ENCODE measurements at places on chromosomes 2 and 18. TPM values are rescaled to one million over a fixed set of nuclear protein-coding genes. Genes with fewer than 3 reads are reported as not detected.

DNA sequence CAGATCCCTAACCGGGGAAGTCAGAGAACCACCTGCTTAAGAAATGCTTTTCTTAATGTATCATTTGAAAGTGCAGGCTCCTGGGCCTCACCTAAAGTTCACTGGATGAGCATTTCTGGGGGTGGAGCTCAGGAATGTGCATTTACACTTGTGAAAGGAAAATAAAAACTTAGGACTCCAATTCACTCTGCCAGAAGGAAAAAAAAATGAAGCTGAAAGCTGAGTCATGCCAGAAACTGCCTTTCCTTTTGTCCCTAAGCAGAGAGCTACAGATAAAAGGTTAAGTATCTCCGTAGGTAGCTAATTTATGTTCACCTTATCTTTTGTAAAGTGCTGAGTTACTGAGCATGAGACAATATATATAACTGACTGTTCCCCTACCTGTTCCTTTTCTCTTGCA lies 229.5 kb upstream of the MEX3C start:
- no peaks in the 10 kb centered on the region for H3K27me3 ChIP-seq
- no peak for DNase-seq
- H3K36me3 ChIP-seq = no peaks in the 10 kb centered on the region
- H3K4me3 ChIP-seq = no peak overlapping the region
- H3K27ac ChIP-seq = no peak overlapping the region

Gene PDCD1
- total RNA-seq = 2.5 TPM

DNA sequence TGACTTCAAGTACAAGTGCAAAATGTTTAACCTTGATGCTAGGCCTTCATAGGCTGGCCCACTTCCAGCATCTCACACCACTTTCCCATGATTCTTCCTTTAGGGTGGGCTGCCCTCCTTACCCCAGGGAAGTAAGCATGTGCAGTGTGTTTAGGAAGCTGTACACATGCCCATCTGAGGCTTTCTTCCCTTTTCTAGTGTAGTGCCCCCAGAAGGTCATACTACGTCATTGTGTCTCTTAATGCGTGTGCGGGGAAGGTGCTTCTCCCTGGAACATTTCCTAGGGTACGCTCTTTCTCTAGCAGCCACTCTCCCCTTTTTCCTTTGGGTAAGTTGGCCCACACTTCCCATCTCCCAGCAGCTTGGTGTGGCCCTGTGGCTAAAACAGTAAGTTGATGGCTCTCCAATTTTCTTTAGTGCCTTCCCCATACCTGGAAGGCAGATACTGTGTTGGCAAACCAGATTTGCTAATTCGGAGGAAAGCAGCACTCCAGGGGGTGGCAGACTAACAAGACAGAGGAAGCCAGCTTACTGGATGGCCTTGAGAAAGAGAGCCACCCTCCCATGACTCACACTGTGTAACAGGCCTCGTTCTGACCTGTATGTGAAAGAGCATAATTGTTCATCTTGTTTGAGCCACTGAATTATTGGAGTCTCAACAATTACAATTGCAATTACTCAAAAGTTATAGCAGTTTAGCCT lies 1.1 kb upstream of the SULT6B1 start:
- no peak overlapping the region for H3K4me3 ChIP-seq
- peak overlapping the region; percentile 9 for H3K27ac ChIP-seq
- H3K27me3 ChIP-seq = no peaks in the 10 kb centered on the region
- no peak for DNase-seq
- H3K4me1 ChIP-seq = peaks cover 7% of the 10 kb centered on the region

Gene FAM110C
- total RNA-seq = 59.1 TPM

Gene ANKRD39
- 17.2 TPM for total RNA-seq

DNA sequence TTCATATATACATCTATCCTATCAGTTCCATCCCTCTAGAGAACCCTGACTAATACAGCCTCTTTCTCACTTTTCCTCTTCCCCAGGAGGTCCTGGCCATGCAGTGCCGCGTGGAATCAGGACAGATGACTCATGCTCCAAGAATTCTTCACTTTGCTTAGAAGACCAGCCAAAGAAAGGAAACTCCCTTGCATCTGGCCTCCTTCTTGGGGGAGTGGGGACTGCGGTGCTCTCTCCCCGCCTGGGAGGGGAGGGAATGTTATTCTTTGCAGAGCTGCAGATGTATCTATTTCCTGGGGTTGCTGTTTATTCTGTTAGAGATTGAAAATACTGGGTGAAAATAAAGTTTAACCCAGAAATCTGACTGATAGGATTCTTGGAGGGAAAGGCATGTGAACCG lies 111.5 kb upstream of the SH3BP4 start:
- no peaks in the 10 kb centered on the region for H3K36me3 ChIP-seq
- DNase-seq = no peak
- peaks cover 16% of the 10 kb centered on the region for H3K4me1 ChIP-seq
- H3K4me3 ChIP-seq = no peak overlapping the region

Gene DTNB
- 11.0 TPM for total RNA-seq

Gene DUSP2
- 4.1 TPM for total RNA-seq

Gene BZW1
- total RNA-seq = 229 TPM

Gene CYP27A1
- 11.2 TPM for total RNA-seq

DNA sequence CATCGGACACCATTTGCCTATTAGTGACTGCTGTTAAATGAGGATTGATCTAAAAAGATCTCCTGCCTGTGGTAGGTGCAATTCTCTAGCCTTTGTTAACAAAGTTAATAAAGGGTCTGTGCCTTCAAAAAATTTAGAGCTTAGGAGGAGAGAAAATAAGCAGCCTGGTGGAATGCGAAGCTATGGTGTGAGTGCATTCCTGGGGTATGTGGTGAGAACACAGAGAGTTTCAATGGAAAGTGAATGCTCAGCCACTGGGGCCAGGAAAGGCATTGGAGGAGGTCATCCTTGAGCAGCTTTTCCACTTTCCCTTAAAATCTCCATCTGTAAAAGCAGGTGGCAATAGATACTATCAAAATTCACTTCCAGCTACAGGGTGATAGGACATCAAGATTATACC lies 331.2 kb upstream of the LRATD1 start:
- H3K36me3 ChIP-seq = no peaks in the 10 kb centered on the region
- H3K4me1 ChIP-seq = no peaks in the 10 kb centered on the region
- H3K4me3 ChIP-seq = no peak overlapping the region
- H3K27ac ChIP-seq = no peak overlapping the region
- no peak for DNase-seq

GRCh38 chr2:38739524-38739923 lies 11.6 kb downstream of the SRSF7 start:
- H3K4me1 ChIP-seq = peaks cover 48% of the 10 kb centered on the region
- no peak overlapping the region for H3K27ac ChIP-seq
- no peak for DNase-seq
- no peaks in the 10 kb centered on the region for H3K27me3 ChIP-seq

GRCh38 chr18:3115447-3116030 lies 102.6 kb upstream of the LPIN2 start:
- H3K27me3 ChIP-seq = no peaks in the 10 kb centered on the region
- no peak for DNase-seq
- no peaks in the 10 kb centered on the region for H3K4me1 ChIP-seq
- H3K27ac ChIP-seq = peak overlapping the region; percentile 6
- no peak overlapping the region for H3K4me3 ChIP-seq
- H3K36me3 ChIP-seq = no peaks in the 10 kb centered on the region

Gene CELF4
- total RNA-seq = not detected

GRCh38 chr2:160139991-160140390 lies 60.1 kb downstream of the ITGB6 start:
- no peaks in the 10 kb centered on the region for H3K27me3 ChIP-seq
- no peak for DNase-seq
- H3K4me3 ChIP-seq = no peak overlapping the region
- no peak overlapping the region for H3K27ac ChIP-seq

DNA sequence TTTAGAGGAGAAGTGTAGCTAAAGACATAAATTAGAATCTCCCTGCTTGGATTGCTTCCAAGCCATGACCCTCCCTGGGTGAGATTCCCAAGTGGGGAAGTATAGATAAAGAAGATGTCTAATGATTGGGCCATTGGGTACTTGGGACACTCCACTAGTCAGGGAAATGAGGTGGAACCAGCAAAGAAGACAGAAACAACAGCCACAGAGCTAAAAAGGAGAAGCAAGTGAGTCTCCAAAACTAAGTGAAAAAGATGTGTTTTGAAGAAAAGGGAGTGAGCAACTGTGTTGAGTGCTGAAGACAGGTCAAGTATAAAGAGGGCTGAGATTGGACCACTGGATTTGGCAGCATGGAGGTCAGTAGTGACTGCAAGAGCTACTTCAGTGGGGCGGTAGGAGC lies 276.7 kb upstream of the STON1 start:
- DNase-seq = no peak
- H3K4me3 ChIP-seq = no peak overlapping the region
- H3K4me1 ChIP-seq = peaks cover 23% of the 10 kb centered on the region

DNA sequence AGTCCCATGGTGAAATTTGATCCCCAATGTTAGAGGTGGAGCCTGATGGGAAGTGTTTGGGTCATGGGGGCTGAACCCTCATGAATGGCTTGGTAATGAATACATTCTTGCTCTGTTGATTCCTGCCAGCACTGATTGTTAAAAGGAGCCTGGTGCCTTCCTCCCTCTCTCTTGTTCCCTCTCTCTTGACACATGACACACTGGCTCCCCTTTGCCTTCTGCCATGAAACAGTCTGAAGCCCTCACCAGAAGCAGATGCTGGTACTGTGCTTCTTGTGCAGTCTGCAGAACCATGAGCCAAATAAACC lies 30.6 kb upstream of the EPC2 start:
- no peaks in the 10 kb centered on the region for H3K36me3 ChIP-seq
- peak overlapping the region; percentile 41 for H3K27ac ChIP-seq
- peaks cover 6% of the 10 kb centered on the region for H3K4me1 ChIP-seq
- no peak overlapping the region for H3K4me3 ChIP-seq
- no peak for DNase-seq
- H3K27me3 ChIP-seq = no peaks in the 10 kb centered on the region

GRCh38 chr2:145960479-145961163 lies 1440.7 kb upstream of the ZEB2 start:
- no peaks in the 10 kb centered on the region for H3K4me1 ChIP-seq

Gene IHH
- total RNA-seq = 0.38 TPM

- H3K36me3 ChIP-seq = no peaks in the 10 kb centered on the region
- H3K27me3 ChIP-seq = no peaks in the 10 kb centered on the region
- no peak for DNase-seq
- no peaks in the 10 kb centered on the region for H3K4me1 ChIP-seq
- H3K4me3 ChIP-seq = no peak overlapping the region
- no peak overlapping the region for H3K27ac ChIP-seq
Observed at GRCh38 chr2:127014630-127015029, 92.3 kb downstream of the BIN1 start.

DNA sequence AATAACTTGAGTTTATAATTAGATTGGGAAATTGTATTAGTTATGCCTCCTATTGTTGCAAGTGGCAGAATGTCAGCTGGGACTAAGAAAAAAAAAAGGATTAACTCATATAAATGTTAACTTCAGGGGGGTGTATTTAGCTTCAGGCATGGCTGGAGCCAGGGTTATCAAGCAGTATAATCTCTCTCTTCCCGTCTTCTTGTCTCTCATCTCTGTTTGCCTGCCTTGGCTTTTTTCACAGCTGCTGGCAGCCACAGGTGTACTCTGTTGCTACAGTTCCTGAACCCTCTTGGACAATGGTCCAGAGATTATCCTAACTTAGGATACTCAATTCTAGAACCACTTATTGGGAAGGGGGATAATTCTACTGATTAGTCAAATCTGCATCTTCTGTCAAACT lies 370.7 kb upstream of the MEX3C start:
- H3K4me1 ChIP-seq = no peaks in the 10 kb centered on the region
- H3K27ac ChIP-seq = no peak overlapping the region
- no peaks in the 10 kb centered on the region for H3K36me3 ChIP-seq
- H3K4me3 ChIP-seq = no peak overlapping the region
- DNase-seq = no peak
- no peaks in the 10 kb centered on the region for H3K27me3 ChIP-seq

DNA sequence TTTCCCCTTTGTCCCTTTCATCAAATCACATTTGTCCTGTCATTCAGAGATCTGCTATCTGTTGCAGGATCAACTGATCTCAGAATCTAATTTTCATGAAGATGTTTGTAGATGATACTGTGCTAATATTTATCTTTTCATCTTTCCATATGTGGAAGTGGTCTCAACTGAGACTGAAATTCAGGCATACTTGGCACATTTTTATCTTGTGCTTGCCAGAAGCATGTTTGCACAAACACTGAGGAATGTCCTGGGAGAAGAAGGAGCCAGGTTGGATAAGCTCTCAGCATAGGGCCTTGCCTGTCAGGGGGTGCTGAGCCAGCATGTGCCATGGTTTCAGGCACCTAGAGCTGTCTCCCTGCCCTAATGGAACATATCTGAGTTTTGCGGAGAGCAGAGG lies 24.5 kb upstream of the MMADHC start:
- H3K36me3 ChIP-seq = no peaks in the 10 kb centered on the region
- peaks cover 9% of the 10 kb centered on the region for H3K4me1 ChIP-seq
- no peak for DNase-seq
- no peaks in the 10 kb centered on the region for H3K27me3 ChIP-seq
- no peak overlapping the region for H3K4me3 ChIP-seq
- H3K27ac ChIP-seq = no peak overlapping the region

Gene NGEF
- total RNA-seq = 5.2 TPM

DNA sequence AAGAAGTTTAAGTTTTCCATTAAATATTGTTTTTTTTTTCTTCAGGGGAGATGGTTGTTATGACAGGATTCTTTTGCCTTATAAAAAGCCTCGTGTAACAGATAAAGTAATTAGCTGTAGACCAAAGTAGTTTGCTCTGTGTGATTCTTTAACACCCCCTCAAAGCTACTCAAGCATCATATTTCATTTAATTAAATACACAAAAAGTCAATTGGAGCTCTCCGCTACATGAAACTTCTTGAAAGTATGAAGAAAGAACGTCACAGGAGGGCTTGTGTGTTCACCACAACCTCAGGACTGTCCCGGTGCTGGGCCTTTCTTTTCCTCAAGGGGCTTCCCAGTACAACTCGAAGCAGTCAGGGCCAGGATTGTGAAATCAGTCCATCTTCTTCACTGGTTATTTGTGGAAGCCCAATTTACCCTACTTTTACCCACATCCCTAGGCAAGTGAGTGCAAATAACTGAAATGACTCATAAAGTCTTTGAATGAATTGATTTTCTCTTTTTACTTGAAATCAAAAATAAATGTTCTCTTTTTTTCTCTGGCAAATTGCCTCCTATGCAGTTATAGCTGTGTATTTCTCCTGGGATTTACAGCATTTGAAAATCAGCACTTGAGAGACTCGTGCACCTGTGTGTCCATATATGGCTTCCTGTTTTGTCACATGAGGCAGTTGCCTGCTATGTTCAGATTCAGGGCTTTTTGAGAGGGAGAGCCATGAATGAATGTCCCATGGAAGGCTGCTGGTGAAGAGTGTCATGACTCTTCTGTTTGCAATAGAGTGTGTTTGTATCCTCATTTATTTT lies 48.6 kb downstream of the LINC00305 start:
- no peaks in the 10 kb centered on the region for H3K27me3 ChIP-seq
- H3K4me1 ChIP-seq = no peaks in the 10 kb centered on the region
- no peak for DNase-seq
- H3K27ac ChIP-seq = no peak overlapping the region
- no peak overlapping the region for H3K4me3 ChIP-seq

GRCh38 chr2:192885569-192886160 lies 690.9 kb upstream of the TMEFF2 start:
- no peaks in the 10 kb centered on the region for H3K36me3 ChIP-seq
- no peak overlapping the region for H3K4me3 ChIP-seq
- no peak for DNase-seq
- no peaks in the 10 kb centered on the region for H3K4me1 ChIP-seq
- no peaks in the 10 kb centered on the region for H3K27me3 ChIP-seq

GRCh38 chr2:127185093-127185492 lies 35.0 kb downstream of the CYP27C1 start:
- DNase-seq = no peak
- H3K36me3 ChIP-seq = no peaks in the 10 kb centered on the region
- H3K4me1 ChIP-seq = no peaks in the 10 kb centered on the region
- no peak overlapping the region for H3K4me3 ChIP-seq
- no peak overlapping the region for H3K27ac ChIP-seq

Data from esophagus squamous epithelium (tissue), 5 donors.